ENCODE measurements at places on chromosomes 5 and 9.

DNA sequence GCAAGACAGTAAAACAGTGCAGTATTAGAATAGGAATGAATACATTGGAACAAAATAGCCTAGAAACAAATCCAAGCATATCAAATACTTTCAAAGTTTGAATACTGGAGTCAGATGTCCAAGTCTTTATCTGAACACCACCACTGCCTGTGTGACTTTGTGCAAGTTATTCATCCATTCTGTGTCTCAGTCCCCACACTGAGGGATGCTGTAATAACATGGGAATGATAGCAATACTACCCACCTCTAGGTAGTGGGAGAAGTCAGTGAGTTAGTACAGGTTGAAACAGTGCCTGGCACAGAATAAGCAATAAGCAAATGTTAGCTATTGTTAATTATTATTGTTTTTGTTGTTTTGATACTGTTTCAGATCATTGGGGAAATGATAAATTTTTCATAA, 130.9 kb downstream of the SUSD1 start:
- no peak for DNase-seq

DNA sequence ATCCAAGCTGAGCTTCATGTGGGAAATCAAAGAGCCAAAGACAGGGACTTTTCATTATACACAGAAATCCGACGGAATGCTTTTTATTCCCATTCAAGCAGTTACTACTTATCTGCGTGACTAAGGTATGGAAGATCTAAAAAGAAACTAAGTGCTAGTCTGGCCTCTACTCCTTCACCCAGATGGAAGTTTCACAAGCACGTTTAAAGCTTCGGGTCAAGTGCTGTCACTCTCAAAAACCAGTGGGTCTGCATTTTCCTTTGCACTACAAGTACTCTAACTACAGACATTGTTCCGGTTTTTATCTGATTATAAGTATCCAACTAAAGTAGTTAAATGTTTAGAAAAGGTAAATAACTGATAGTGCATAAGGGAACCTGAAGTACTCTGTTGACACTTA, 13.7 kb upstream of the MTAP start:
- DNase-seq, result no peak

DNA sequence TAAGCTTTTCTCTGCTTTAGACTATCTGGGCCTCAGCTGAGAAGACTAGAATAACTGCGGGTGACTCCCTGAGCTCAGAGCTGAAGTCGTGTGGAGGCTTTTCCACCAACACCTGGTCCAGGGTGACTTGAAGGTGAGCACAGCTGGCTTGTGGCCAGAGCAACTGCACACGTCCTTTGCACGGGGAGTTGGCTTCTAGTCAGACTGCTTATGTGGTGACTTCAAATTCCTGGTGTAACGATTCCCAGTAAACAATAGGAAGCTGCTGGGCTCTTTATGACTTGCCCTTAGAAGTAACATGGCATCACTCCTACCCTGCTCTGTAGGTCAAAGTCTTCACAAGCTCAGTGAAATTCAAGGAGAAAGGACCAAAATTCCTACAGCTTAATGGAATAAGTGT, 800.6 kb upstream of the CDH6 start:
- no peak for DNase-seq

- DNase-seq, result no peak
These were observed 67.1 kb upstream of the GOLPH3 start for GRCh38 chr5:32241034-32241783.

DNA sequence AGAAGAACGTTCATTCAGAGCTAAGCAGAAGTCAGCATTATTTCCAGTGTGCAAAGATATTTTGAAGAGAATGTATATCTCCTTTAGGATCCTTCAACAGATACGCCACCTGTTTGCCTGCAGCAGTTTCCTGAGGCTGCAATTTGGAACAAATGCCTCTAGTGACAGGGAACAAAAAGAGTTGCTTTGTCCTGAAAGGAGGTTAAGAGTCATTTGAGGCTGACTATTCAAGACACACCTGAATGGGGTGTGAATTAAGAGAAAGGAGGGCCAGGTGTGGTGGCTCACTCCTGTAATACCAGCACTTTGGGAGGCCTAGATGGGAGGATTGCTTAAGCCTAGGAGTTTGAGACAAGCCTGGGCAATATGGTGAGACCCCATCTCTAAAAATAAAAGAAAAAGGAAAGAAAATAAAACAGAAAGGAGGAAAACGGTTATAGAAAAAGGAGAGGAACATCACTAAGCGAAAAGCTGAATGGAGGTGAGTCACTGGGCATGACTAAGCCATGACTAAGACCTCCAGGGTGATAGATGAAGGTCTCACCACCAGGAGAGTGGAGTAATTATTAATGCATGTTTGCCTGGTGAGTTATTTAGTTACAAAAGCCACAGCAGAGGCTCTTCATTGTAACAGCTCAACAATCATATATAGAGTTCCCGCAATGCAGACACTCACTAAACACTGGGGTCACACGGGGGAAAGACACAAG, 255.2 kb upstream of the TNC start:
- peak; percentile 93 for DNase-seq

GRCh38 chr9:129996161-129996830, 46.7 kb downstream of the FNBP1 start:
- peak; percentile 55 for DNase-seq
